ENCODE measurements at places on chromosomes 7 and 10.

DNA sequence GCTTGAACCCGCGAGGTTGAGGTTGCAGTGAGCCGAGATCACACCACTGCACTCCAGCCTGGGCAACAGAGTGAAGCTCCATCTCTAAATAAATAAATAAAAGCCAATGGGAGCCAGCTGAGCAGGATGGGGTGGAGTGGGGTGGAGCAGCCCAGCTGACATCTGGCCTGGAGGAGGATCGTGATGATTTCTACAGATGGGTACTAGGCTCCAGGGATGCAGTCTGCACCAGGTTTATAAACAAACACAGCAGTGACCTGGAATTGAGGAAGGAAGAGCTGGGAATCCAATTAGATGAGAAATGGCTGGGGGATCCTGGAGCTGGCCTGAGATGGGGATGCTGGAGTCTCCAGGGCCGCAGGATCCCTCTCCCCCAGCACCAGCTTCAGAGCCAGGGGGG, 7.3 kb upstream of the GRIFIN start:
- no peak for DNase-seq

DNA sequence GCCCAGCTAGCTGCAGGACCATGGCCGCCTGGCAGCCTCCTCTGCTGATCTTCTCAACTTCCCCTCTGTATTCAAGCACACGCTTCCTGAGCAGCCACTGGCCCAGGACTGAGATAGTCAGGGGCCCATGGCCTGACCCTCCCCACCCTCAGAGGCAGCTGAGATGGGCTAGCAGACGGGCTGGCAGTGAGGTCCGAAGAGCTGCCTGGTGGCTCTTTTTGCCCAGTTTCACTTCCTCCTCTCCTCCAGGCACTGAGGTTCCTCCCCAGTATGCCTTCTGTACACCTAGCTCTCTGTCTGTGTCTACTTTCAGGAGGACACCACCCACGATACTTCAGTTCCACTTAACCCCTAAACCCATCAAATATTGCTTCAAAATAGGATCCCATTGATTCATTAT, 395.6 kb downstream of the TNS3 start:
- DNase-seq, result peak; percentile 54

- no peak for DNase-seq
These were observed 320.5 kb downstream of the MAGI2 start for GRCh38 chr7:79132844-79133451.

DNA sequence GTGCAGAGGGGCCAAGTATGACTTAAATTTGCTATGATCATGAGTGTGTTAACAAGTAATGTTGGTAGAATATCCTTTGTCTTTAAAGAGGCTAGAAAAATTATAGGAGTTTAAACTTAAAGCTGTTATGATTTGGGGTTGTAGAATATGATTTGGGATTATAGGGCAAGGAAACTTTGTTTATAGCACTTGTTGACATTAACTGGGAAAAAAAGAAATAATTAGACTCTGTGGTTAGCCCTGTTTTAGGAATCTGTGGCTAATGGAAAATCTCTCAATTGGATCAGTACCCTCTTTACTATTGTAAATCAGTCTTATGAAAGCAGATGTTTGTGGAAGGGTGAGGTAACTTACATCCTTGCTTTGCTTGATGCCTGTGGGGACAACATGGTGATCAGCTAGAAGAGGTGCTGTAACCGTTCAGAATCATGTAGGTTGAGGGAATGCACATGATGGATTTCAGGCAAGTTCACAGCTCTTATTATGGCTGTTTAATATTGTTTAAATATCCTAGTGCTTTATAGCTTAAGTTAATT, 11.1 kb downstream of the ING3 start:
- no peak for DNase-seq

- peak; percentile 69 for DNase-seq
These were observed 104.3 kb upstream of the PLXNA4 start for GRCh38 chr7:132680590-132680989.

- no peak for DNase-seq
These were observed 27.1 kb upstream of the KCNMA1 start for GRCh38 chr10:77664696-77665095.

DNA sequence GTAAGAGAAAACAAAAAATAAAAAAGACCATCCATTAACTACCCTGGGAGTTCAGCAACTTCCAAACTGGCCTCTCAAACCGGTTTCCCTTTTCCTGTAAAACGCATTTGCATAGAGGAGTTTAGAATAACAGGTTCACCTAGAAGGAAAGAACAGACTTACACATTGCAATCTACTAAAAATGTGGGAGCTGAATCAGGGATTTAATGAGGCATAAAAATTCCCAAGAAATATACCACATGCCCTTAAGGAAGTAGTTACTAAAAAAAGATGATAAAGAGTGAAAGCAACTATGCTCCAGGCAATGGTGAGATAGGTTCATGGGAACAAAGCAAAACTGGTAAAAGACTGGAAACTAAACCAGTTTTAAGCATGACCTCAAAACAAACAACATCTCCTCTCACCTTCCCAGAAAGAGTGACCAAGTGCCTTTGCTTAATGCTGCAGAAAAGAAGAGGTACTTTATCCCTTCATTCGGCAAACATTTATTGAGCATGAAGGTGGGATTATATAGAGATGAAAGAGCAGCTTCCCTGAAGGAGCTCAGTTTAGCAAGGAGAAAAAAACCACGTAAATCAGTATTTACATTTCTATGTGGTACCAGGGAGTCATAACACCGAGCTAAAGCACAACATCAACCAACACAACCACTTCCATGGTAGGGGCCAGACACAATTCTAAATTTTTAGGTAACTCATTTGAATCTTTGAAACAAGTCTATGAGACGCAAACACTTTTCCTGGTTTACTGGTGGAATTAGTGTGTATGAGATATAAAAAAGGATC, 152.8 kb downstream of the SGMS1 start:
- DNase-seq, result no peak

- no peak for DNase-seq
These were observed 181.9 kb downstream of the TMEM26 start for GRCh38 chr10:61271127-61271780.

DNA sequence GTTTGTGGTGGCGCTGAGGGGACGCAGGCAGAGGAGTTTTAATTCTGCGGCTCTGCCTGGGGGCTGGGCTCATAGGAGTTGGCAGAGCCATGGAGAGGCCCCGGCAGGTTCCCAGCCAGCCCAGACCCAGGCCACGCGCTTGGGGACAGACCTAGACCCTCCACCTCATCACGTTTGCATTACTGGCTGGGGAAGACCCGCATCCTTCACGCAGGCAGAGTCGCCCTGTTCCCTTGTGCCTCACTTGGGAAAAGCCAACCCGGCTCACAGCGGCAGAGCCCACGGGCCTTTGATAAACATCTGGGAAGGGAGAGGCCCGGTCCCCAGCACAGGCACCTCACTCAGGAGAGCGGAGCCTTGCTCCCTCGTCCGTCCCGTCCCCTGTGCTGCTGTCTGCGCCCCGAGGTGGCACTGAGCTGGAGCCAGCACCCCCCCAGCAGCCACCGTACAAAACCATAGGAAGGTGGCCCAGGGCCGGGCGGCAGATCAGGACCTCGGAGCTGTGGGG, 112.8 kb downstream of the CYTH3 start:
- no peak for DNase-seq

- peak; percentile 77 for DNase-seq
These were observed 44.9 kb downstream of the DRGX start for GRCh38 chr10:49350846-49351532.

DNA sequence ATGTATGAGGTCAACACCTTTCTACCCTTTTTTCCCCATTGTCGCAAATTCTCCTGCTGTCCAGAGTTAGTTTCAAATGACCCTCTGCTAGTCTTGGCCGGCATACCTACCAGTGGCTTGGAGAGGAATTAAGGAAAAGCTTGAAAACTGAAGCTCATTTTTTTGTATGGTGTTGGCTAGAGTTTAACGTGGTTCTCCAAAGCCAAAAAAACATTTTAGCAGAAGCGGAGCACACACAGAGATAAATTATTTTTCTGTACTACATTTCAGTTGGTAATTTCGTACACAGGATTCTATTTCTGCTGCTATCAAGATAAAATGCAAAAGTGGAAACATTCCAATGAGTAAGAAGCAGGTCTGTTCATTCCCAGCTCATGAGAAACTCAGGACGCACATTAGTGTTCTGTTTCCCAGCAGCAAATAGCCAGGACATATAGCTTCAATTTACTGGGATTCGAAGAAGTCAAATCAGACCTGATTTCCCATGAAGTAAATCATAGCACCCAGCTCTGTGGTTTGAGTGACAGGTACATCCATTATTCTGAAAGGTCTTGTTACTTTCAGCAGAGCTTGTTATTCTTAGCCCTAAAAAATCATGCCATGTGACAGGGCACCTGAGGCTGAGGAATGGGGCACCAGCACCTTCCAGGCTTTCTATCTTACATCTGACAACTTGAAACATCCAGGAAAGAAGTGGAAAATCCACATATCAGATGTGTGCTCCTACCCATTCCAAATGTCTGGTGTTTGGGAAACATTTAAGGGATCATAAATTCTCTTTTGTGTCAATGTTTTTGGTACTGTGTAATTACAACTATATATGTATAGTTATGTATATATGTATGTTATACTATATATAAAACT, 215.9 kb upstream of the C7orf33 start:
- DNase-seq, result no peak

GRCh38 chr10:30861221-30861620, 170.4 kb downstream of the ZNF438 start:
- DNase-seq, result no peak
